ENCODE measurements at places on chromosomes 6 and 20.

DNA sequence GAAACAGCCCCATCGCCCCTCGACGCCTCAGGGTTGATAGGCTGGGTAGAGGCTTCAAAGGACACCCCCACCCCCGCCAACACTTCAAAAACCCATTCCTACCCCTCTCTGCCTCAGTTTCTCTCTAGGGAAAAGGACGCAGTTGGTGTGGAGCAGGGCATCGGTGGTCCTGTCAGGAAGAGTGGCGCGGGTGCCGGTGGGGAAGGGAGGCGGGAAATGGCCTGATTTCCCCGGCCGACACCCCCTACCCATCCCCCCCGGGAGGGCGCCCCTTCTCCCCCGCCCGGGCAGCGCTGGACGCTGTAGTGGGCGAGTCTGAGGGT, 367 bp downstream of the NRSN2 start:
- DNase-seq = no peak

DNA sequence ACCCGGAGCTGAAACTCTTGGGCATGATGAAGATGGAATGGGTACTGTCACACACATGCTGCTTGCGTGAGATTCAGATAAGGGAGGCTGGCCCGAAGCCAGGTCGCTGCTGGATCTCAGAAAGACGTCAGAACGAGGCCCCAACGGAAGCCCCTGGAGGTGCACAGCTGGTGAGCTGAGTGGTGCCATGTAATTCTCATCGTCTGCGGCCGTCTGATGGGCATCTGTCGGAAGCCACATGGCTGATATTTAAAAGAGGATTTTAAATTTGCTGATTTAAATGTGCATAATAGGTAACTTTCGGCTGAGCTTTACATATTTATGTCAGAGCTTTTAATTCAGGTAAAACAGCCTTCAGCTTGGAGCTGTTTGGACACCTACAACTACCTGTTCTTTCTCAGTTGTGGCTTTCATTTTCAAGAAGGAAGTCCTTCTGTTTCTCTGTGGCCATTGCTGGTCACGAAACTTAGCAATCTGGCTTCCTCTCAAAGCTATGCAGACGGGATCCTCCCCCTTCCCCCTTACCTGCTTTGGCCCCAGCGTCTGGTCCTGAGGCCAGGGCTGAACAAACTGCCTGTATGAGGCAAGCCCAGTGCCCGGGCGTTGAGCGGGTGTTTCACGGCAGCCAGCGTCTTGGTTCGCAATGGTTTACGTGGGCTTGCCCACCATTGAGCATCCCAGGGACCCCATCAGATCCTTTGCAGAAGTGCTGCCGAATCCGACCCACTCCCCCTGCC, 9.2 kb downstream of the SLCO4A1 start:
- peak; percentile 52 for DNase-seq

DNA sequence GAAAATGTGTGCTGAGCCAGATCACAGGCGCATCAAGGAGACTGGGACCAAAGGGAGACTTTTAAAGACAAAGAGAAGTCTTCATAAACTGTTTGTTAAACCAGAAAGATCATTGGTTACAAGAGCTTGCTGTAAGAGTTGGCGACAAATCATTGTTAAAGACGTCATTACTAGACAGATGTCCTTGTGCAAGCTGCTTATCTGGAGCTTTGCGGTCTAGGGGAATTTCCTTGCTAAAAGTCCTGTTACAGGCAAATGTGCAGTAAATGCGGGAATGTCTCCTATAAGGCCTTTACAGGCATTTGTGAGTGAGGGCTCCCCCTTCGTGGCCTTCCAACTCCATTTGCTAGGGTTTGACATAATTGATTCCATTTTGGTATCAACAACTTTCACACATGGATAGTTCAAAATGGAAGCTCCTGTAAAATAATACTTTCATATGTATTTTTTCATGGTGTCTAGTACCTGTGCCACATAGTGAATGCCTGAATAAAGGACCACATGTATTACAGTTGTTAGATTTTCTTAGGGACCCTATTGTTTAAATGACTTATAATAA, 362.4 kb downstream of the UTRN start:
- no peak for DNase-seq

DNA sequence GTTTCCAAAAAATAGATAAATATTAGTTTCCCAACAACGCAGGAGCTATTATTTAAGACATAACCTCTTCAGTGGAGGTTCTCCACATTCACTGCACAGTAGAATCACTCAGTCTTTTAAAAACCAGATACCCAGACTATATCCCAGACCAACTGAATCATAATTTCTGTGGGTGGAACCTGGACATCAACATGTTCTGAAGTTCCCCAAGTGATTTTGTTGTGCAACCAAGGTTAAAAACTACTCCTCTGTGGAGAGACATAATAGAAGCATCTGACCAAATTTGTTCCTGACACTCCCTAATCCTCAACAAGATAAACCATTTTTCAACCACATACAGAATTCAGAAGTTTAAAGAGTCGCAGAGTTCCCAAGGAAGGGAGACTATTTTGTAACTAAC, 42.3 kb downstream of the STK38 start:
- no peak for DNase-seq

- DNase-seq = no peak
Measured at GRCh38 chr6:170004585-170005210, 253.3 kb downstream of the ERMARD start.

DNA sequence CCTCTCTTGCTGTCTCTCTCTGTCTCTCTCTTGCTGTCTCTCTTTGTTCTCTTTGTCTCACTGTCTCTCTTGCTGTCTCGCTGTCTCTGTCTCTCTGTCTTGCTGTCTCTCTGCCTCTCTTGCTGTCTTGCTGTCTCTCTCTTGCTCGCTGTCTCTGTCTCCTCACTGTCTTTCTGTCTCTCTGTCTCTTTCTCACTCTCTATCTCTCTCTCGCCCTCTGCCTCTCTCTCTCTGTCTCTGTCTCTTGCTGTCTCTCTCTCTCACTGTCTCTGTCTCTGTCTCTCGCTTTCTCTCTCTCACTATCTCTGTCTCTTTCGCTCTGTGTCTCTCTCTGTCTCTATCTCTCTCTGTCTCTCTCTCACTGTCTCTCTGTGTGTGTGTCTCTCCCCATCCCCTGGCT, 92.9 kb upstream of the MC3R start:
- no peak for DNase-seq

GRCh38 chr6:12181481-12181880, 108.7 kb upstream of the EDN1 start:
- DNase-seq = no peak

- no peak for DNase-seq
Measured at GRCh38 chr6:36269834-36270705, at the start of gene PNPLA1. TSS of gene PNPLA1 (plus strand) at chr6:36270060. CDS start at chr6:36270460, 400 bp downstream.

- DNase-seq = no peak
Measured at GRCh38 chr20:56865055-56865454, 235.9 kb downstream of the TFAP2C start.

- DNase-seq = no peak
Measured at GRCh38 chr20:51064137-51064536, 41.2 kb upstream of the KCNG1 start.

DNA sequence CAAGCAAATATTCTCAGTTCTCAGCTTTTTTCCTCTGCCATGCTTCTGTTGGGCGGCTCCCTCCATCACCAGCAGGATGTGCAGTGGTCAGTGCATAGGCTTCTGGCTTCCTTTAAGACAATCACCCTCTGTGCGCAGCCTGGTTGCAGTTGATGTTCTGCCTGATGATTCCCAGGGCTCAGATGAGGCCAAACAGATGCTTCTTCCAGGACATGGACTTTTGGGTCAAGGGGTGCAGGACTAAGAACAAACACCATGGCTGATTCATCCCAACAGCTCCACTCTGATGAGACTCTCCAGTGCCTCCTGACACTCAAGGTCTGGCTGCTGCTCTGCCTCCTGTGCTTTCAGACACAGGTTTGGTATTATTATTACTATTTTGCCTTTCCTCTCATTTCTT, 554.8 kb upstream of the CDH4 start:
- DNase-seq = no peak

- peak; percentile 58 for DNase-seq
Measured at GRCh38 chr20:1945134-1945618, 48.7 kb downstream of the PDYN start.

GRCh38 chr6:127404133-127404532, 55.1 kb downstream of the KIAA0408 start:
- no peak for DNase-seq

DNA sequence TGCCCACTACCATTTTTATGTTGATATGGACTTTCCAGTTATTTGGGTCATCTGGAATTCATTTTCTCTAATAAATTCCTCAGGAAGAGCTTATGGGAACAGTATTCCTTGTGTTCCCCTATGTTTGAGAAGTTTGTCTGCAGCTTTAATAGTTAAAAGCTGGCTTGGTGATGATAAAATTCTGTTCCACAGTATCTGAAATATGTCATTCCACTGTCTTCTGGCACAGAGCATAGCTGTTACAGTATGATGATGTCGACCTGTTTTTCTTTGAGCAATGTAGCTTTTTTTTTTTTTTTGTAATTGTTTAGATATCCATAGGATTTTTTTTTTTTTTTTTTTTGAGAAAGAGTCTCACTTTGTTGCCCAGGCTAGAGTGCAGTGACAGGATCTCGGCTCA, 43.2 kb downstream of the NCOA3 start:
- no peak for DNase-seq

DNA sequence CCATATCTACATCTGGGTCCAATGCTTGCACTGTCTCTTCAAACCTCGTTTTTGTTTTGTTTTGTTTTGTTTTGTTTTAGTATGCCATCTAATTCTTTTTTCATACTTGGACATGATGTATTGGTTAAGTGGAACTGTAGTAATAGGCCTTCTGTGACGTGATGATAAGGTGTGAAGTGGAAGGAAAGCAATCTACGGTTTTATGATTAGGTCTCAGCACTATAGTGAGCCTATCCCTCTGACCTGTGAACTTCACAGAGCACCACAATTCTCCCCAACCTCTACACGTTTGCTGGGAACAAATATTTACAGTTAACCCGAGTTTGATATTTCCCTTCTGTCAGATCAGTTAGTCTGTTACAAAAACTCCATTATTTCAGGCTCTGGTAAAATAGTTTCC, 19.1 kb upstream of the SLC24A3 start:
- no peak for DNase-seq

DNA sequence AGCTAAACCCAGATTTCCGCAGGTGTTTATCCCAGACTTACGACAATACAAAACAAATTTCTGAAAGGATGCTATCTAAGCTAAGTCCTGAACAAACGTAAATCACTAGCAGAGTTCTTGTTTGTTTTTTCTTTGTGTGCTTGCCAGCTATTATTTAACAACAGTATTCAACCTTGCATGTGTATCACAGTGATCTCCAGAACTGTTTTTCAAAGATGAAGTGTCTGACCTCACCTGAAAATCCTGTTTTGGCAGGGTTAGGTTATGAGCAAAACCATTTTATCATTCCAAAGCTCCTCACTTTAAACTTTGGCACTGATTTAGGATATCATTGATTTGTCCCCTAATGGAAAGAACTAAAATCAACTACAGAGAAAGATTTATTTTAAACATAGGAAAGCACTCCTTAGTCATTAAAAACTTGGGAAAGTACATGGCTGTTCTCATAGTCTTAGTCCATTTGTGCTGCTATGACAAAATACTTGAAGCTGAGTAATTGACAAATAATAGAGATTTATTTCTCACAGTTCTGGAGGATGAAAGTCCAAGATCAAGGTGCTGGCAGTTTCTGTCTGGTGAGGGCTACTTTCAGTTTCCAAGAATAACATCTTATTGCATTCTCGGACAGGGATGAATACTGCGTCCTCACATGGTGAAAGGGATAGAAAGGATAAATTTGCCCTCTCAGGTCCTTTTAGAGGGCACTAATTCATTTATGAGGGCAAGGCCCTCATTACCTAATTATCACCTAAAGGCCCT, 20.8 kb upstream of the BMP5 start:
- DNase-seq = no peak

GRCh38 chr6:157276731-157277130, 46.6 kb downstream of the TMEM242 start:
- DNase-seq = no peak

- DNase-seq = no peak
Measured at GRCh38 chr6:46969206-46969605, 47.5 kb upstream of the ADGRF5 start.

DNA sequence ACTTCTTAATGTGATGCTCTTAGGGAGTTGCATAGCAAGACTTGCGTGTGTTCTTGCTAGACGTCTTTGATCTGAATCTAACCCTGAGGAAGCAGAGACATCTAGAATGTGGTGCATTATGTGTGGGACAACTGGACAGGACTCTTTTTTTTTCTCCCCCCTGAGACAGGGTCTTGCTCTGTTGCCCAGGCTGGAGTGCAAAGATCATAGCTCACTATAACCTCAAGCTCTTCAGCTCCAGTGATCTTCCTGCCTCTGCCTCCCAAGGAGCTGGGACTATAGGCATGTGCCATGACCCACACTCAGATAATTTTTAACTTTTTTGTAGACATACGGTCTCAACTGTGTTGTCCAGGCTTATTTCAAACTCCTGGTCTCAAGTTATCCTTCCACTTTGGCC, 34.0 kb downstream of the PCMT1 start:
- DNase-seq = no peak

DNA sequence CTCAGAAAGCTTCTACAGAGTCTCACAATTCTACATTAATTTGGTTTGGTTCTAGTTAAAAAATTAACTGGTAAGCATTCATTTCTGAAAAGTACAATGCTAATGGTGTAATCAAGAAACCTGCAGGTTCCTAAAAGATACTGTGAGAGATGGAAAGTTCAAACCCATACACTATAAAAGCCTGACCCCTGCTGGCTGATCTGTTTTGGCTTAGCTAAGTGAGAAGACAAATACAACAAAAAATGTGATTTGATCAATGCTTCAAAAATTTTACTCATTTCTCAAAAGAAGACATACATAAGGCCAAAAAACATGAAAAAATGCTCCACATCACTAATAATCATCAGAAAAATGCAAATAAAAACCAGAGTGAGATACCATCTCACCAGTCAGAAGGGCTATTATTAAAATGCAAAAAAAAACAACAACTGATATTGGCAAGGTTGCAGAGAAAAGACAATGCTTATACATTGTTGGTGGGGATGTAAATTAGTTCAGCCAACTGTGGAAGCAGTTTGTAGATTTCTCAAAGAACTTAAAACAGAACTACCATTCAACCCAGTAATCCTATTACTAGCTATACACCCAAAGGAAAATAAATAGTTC, 102.8 kb downstream of the MOXD1 start:
- DNase-seq = peak; percentile 57
